ENCODE measurements at places on chromosomes 16 and 17.

DNA sequence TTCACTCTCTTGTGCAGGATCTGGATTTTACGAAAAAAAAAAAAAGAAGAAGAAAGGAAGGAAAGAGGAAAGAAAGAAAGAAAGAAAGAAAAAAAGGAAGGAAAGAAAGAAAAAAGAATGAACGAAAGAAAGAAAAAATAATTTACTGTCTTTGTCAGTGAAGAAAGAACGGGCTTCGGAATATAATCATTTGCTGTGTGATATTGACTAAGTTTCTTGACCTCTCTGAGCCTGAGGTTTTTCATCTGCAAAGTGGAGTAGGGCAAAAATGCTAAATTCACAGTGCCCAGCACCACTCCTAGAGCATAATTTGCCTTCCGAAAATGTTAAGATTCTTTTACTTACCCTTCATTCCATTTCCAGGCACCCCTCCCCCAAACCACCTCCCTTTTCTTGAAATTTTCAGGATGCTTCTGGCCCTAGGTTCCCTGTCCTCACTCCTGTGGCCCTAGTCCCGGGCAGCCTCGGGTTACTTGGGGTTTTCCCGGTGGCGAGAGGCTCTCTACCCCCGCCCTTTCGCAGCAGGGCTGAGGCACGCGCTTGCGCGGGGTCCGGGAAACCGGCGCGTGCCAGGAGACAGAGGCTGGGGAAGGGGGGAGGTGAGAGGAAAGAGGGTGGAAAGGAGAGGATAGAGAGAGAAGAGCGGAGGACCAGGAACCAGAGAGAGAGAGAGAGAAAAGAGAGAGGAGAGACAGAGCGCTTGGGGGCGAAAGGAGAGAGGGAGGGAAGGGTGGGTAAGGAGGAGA lies at the start of gene CNTNAP1:
Gene CNTNAP1 (plus strand): TSS at position 556 of the 746 bp plus-strand sequence. CDS start 299 bp downstream, outside the sequence.
- DNase-seq: no peak

DNA sequence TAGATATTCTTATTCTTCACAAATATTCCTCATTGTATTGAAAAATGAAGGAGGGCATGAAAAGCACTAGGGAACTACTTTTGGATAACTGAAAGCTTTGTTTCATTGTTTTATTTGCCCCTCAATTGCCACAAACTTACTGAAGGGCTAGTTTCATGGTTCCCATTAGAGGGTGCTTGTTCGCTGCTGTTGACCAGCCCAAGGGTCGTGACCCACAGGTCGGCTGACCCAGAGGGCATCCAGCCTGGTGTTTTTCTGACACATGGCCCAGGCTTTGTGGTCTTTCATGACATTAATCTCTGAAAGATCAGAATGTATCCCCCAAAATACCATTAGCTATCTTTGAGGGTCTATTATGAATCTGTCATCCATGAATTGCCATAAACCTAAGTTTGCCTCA lies 30.0 kb downstream of the DGKE start:
- no peak for DNase-seq

- DNase-seq: no peak
These were observed 48.3 kb upstream of the GPR139 start for GRCh38 chr16:20122011-20122410.

DNA sequence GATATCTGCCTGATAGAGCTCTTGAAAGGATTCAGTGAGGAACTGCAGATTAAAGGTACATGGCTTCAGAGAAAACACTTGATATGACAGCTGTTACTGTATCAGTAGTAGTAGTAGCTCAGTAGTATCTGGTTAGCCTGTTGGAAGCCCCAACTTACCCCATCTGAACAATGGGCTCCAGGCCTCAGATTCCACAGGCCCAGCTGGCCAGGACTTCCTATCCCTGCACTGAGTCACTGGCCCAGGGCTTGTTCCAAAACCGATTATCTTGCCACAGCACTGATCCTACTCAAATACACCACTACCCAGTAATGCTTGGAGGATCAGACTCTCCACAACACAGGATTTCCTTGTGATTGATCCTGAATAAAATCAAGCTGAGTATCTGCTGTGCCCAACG lies 32.6 kb downstream of the DCUN1D3 start:
- no peak for DNase-seq

GRCh38 chr17:75854101-75854748 lies 910 bp downstream of the WBP2 start:
- no peak for DNase-seq

- no peak for DNase-seq
These were observed 1.4 kb downstream of the TMEM97 start for GRCh38 chr17:28320215-28321061.

- no peak for DNase-seq
These were observed 234.3 kb downstream of the ABCC12 start for GRCh38 chr16:47921535-47921934.

- DNase-seq: no peak
These were observed 10.6 kb upstream of the PKMYT1 start for GRCh38 chr16:2990891-2991290.

DNA sequence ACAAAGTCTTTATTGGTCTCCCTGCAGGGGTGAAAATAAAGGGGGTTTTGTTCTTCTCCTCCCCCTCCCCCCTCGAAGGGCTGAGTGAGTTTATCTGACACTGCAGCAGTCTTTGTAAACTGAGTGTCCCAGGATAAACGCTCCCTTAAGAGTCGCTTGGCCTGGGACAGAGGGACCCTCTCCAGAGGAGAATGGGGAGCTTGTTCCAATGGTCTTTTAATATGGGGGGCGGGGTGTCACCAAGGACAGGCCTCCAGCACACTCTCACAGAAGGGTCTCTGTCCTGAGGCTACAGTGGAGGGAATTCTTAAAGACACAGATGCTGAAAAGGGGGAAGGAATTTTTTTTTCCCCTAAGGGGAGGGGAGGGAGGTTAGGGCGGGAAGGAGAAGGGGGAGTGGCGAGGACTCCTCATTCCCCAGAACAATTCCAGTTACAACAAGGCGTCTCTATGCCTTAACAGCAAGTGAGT lies 455.5 kb downstream of the SOX9 start:
- DNase-seq: no peak

DNA sequence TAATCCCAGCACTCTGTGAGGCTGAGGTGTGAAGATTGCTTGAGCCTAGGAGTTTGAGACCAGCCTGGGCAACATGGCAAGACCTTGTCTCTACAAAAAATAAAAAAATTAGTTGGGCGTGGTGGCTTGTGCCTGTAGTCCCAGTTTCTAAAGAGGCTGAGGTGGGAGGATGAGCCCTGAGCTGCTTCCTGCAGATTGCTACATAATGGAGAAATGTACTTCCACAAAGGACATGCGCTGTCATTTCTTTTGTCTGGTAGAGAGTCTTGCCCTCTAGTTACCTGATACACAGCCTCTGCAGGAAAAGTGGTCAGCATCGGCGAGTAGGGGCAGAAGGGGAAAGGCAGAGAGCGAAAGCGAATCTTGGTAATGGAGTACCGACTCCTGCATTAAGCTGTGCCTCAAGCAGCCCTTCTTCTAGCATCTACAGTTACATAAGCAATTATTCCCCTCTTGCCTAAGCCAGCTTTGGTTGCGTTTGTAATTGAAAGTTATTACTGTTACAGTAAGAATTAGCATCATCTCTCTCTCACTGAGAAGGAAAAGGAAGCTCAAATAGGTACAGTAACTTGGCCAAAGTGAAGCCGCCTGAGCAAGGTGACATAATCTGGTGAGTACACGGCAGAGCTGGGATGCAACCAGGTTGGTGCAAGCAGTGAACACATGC lies 18.5 kb upstream of the GGA2 start:
- DNase-seq: no peak

GRCh38 chr17:75654176-75654575 lies 12.8 kb downstream of the RECQL5 start:
- no peak for DNase-seq

GRCh38 chr17:63775420-63775819 lies 1.4 kb downstream of the DDX42 start:
- no peak for DNase-seq

DNA sequence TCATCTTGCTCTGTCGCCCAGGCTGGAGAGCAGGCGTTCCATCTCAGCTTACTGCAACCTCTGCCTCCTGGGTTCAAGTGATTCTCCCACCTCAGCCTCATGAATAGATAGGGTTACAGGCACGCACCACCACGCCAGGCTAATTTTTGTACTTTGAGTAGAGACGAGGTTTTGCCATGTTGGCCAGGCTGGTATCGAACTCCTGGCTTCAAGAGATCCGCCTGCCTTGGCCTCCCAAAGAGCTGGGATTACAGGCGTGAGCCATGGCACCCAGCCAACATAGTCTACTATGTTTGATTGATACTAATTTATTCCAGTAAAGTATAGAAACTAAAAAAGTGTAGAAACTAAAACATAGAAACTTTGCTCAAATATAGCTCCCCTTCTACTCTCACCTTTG lies 94.9 kb downstream of the CA4 start:
- DNase-seq: no peak

DNA sequence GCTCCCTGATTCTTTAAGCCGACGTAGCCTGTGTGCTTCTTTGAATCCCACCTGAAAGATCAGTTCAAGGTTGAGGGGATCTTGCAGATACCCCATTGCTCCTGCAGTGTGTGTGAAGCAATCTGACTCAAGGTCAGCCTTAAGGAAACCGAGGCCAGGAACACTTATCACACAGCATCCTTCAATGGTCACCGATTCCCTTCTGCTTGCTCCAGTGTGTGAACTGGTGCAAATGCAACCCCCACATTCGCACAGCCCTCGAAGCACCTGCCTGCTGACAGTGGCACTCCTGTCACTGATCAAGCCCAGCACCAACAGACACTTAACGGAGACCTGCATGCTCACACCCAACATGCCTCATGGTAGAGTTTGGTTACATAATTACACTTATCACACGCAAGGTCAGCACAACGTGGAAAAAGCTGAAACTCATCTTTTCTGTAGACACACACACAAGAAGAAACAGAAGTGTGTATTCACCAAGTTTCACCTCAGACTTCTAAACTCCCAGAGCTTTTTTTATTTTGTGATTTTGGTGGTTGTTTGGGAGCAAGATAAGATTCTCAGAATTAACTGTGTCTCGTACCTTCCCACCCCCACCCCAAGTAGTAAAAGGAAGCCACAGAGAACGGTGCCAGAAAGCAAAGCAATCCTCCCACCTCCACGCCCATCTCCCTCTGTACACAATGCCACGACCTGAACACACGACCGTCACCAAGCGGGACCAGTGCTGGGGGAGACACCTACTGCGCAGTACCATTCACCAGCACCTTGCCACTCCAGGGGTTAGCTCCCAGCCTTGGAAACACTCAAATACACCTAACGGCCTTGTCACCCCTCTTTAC lies 37.2 kb downstream of the LITAFD start:
- DNase-seq: no peak

GRCh38 chr17:66602659-66603384 lies 232.1 kb upstream of the CACNG5 start:
- DNase-seq: no peak

DNA sequence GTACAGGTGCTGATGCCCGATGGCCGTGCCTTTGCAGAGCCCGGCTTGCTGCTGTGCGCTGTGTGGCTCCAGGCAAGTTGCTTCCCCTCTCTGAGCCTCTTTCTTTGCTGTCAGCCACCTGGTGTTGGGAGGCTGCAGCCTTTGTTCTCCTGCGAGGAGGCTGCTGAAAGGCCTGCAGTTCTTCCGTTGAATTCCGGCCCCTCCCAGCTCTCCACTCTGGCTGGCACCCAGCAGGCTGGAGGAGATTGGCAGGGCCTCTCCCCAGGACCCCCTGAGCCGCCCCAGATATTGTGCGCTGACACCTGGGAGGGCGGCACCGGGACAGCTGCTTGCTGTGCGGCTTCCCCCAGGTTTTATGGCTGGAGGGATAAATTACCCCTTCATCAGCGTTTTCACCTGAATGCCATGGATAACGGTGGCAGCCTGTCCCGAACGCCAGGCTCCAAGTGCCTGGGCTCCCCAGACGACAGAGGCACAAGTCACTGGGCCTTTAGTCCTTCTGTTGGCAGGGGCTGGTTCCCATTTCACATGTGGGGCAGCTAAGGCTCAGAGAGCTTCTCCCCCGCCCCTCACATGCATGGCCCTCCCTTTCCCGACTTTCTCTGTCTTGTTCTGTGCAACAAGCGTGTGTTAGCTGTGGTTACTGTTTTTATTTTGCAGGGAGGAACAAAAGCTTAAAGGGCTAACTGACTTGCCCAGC lies 35.1 kb upstream of the GSE1 start:
- DNase-seq: no peak

DNA sequence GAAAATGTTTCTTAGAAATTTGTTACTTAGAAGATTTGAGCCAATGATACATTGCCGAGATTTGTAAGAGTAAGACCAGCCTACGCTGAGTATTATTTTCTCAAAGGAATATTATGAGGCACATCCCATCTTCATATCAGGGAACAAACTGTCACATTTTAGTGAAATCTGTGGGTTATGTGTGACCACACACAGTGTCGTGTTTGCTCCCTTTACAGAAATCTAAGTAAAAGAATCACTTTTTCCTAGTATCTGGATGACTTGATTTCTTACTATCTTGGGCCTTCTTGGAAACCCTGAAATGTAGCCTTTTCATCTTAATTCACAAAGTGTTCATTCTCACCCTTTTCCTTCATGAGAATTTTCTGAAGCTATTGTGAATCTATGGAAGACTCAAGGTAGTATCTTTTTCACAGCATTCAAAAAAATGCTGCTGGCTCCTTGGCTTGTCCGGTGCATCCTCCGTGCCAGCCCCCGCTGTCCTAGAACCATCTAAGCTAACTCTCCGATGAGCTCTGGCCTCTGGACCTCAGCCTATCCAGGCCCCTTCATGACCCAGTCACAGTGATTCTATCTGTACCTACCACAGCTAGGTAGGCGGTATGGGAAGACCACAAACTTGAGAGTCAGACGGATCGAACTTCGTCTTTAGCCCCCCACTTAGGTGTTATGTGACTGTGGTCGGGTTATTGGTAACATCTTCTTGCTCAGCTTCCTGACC lies 524.3 kb downstream of the MAF start:
- DNase-seq: no peak

GRCh38 chr16:83717814-83718213 lies 90.0 kb upstream of the HSBP1 start:
- no peak for DNase-seq
